Right renal pelvis (tissue), 4 donors: ENCODE measurements at places on chromosomes 2 and 18. TPM values are rescaled to one million over a fixed set of nuclear protein-coding genes. Genes with fewer than 3 reads are reported as not detected.

DNA sequence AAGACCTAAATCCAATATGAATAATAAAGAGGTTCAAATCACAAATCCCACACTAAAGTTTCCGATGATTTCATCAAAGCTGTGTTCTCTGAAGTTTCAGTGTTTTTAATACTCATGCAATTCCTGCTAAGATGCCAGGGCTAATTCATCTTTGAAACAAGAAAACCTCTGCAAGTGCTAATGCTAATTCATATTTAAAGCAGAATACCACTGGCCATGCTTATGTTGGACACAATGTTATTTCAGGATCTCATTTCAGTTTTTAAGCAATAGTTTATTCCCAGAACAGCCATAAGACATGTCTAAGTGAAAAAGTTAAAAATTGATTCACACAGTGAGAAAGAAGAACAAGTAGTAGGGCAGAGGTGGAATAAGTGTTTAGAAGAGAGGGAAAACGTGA is 62.8 kb downstream of the GRB14 start:
- DNase-seq = no peak

DNA sequence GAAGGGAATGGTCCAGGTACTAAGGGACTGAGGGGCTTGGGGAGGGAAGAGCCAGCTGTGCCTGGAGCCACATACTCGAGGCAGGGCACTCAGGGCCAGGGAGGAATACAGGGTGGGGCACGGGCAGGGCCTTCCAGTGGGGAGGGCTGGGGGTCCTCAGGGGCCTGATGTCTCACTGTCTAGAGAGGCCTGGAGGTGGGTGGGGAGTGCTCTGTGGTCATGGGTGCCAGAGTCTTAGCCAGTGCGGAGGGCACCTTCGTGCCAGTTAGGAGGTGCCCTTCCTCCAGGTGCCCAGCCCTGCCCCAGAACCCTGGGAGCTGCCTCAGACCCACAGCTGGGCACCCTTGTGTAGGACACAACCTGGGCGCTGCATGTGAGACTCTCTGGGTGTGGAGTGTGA is 81.2 kb downstream of the SMAD7 start:
- no peak for DNase-seq

DNA sequence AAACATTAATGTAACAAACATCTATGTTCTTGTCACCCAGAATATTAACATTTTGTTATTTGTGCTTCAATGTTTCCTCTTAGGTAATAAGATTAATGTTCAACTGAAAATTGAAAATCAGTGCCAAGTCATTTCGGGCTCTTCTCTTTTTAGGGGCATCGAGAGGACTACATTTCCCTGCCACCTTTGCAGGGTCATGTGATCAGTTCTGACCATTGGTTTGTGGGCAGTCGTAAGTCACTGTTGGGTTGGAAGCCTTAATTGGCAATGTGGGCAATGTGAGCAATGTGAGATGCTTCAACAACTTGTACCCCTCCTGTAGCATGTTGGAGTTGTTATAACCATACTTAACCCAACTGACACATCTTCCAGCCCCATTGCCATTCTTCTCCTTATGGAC is 10.1 kb upstream of the CYRIA start:
- no peak for DNase-seq

- no peak for DNase-seq
Observed at GRCh38 chr2:64873472-64873924, 115.7 kb upstream of the SLC1A4 start.

- DNase-seq = no peak
Observed at GRCh38 chr2:141329964-141330363, 800.9 kb downstream of the LRP1B start.

Gene NDC80
- polyA plus RNA-seq = 25.2 TPM

Gene CAPN14
- 0.07 TPM for polyA plus RNA-seq

GRCh38 chr2:219737270-219737691 is 109.9 kb downstream of the SLC4A3 start:
- DNase-seq = no peak

GRCh38 chr2:147173189-147173581 is 671.6 kb upstream of the ACVR2A start:
- no peak for DNase-seq

Gene DLX2
- polyA plus RNA-seq = 0.25 TPM

Gene PLCL1
- 15.2 TPM for polyA plus RNA-seq

Gene CROCC2
- polyA plus RNA-seq = 0.03 TPM

GRCh38 chr2:171287036-171287571 is 126.4 kb upstream of the TLK1 start:
- no peak for DNase-seq

- DNase-seq = no peak
Observed at GRCh38 chr2:148021886-148022285, 995 bp downstream of the MBD5 start.

Gene PLCD4
- polyA plus RNA-seq = 7.4 TPM

- no peak for DNase-seq
Observed at GRCh38 chr18:74152857-74153256, 4.5 kb downstream of the TIMM21 start.

- no peak for DNase-seq
Observed at GRCh38 chr2:235232449-235233433, 261.1 kb upstream of the AGAP1 start.

GRCh38 chr18:55869556-55870501 is 281.8 kb upstream of the TCF4 start:
- DNase-seq = no peak

Gene CELF4
- 3.0 TPM for polyA plus RNA-seq

Gene FIGN
- polyA plus RNA-seq = 8.9 TPM

Gene CLEC4F
- polyA plus RNA-seq = 0.10 TPM

- DNase-seq = no peak
Observed at GRCh38 chr2:147051248-147051647, 793.6 kb upstream of the ACVR2A start.

- no peak for DNase-seq
Observed at GRCh38 chr2:124049136-124049535, 24.0 kb downstream of the CNTNAP5 start.

GRCh38 chr18:7876354-7877104 is 309.4 kb downstream of the PTPRM start:
- no peak for DNase-seq

DNA sequence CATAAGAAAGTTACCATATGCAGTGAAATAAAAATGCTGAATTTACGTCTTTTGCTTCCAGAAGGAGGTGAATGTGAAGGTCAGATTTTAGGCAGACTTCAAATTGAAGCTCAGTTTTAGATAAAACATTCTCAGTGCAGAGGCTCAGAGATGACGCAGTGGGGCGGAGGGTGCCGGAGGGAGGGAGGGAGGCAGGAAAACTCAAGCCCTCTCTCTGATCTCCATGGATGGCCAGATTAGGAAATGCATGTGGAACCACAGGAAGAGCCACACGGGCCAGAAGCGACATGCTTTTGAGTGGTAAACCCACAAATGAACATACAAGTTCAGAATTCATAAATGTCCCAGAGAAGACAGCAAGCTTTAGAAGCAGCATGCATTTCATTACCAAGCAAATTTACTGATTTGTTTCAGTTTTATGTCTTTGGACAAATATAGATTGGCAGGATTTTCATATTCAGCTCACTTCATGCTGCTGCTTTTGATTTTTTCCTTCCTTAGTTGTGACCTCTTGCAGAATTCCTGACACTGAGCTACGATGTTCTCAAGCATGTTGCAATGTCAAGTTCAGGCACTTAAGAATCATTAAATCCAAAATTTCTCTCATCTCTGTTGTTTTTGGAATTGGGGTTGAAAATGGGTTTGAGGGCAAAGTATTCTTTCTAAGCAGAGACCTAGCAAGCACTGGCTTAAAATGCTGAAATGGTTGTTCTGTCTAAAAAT is 29.7 kb upstream of the APCDD1 start:
- no peak for DNase-seq

DNA sequence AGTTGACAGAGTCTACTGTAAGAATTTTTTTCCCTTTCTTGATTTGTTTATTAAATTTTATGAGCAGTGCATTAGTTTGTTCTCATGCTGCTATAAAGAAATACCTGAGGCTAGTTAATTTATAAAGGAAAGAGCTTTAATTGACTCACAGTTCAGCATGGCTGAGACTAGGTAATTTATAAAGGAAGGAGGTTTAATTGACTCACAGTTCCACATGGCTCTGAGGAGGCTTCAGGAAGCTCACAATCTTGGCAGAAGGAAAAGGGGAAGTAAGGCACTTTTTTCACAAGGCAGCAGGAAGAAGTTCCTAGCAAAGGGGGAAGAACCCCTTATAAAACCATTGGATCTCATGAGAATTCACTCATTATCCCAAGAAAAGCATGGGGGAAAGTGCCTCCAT is 191.4 kb upstream of the VRK2 start:
- no peak for DNase-seq

Gene NOSTRIN
- 26.3 TPM for polyA plus RNA-seq

DNA sequence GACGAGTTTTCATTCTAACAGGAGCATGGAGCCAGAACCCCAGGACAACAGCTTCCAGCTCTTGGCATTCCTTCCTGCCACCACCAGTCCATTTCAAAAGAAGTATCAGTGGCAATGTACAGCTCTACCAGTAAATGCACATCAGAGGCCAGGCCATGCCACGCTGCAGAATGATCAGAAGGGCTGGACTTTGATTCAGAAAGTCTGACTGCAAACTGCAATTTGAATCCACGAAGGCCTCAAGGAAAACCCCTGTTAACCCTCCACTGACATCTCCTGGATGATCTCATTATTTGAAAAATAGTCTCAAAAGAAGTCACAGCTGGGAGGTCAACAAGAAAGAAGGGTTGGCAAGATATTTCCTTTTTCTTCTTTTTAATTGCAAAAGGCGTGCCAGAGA is 119.2 kb downstream of the MYO5B start:
- no peak for DNase-seq

- DNase-seq = no peak
Observed at GRCh38 chr2:168889635-168890005, 610 bp downstream of the SPC25 start.

DNA sequence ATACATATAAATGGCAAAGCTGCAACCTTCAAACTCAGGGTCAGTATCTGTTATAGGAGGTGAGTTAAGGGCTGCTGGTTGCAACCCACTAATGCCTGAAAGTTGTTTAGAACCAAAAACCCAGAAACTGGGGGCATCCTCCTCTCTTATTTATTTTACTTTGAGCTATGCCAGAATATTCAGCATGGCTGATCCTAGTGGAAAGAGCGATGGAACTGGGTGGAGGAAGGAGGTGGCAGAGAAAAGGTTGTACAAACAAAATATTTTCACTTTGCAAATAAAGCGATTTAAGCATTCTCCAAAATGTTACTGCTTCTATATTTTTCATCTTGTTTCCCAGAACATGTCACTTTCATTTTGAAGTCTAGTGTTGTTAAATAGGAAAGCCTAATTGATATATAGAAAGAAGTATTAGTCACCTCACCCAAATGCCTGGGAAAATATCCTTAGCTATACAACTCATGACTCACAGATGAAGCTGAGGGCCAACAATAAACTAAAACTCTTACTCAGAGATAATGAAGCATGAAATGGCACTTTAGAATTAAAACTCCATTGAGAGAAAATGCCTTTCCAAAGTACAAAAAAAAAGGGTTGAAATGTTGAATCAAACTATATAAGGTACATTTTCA is 251.4 kb upstream of the UBE2E3 start:
- no peak for DNase-seq

Gene ATP5MC3
- polyA plus RNA-seq = 391 TPM

- no peak for DNase-seq
Observed at GRCh38 chr18:70197844-70198243, 7.6 kb downstream of the RTTN start.

Gene AMMECR1L
- 28.4 TPM for polyA plus RNA-seq

Gene DPYSL5
- 8.5 TPM for polyA plus RNA-seq

DNA sequence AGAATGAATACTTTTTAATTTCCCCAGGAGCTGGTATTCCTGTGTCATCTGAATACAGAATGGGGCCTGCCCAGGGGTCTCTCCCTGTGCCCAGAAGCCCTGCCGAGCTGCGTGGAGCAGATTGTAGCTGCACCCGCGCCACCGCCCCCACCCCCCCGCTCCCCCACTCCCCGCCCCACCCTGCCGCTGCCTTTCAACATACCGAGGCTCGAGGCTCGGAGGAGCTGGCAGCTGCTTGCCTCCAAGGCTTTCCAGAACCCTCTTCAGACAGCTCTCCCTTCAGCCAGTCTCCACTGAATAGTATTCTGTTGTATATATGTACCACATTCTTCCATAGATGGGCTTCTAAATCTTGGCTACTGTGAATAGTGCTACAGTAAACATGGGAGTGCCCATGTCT is 150.7 kb downstream of the TSN start:
- no peak for DNase-seq

DNA sequence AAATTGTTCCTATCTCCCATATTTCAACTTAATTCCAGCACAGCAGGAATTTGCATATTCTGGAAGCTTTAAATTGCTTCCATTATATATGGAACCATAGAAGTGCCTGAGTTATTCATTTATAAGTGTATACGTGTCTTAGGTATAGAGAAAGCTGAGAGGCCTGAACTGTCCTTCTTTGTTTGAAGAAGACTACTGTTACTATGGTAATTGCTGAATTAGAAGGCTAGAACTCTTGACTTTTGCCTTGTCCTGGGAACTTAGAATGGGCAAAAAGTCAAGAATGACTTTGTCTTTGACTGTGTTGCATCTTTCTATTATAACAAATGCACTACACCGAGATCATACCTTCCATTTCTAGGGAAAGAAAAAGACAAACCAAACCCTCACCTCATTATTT is 15.7 kb downstream of the CAMKMT start:
- no peak for DNase-seq

DNA sequence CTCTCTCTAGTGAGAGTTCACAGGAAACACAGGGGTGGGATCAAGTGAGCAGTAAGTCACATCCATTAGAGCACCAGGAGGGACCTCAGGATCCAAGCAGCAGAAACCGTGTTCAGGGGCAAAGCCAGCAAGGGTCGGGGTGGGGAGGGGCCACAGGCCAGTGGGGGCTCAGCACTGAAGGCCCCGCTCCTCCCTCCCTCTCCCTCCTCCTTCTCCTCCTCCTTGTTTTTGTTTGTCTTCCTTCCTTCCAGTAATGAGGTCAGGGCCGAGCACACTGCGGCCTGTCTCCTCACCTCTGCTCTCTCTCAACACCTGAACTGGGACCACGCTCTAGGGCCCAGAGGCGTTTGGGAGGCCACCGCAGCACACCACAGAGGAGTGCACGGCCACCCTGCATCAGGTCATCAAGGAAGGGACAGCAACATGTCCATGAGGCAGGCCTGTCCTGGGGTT is 20.9 kb downstream of the MTERF4 start:
- DNase-seq = no peak

GRCh38 chr2:10828346-10828745 is 15.8 kb upstream of the PDIA6 start:
- DNase-seq = no peak

DNA sequence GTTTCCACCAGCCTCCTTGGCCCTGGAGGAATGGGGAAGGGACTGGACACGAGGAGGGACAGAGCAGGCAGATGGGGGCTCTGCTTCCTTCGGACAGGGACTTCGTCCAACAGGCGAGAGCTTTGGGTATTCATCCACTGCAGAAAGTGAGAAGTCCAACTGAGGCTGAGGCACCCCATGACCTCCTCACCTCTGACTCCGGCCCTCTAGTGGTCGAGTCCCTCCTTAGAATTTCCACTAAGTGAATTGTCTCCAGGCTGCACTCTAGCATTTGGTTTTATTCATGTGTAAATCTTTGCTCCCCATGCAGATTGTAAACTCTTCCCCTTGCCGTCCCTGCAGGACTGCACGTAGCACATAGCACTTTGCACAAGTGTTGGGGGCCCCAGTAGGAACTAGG is 75.6 kb downstream of the TMEM247 start:
- DNase-seq = no peak
